Sigmoid colon (tissue), 7 donors: ENCODE measurements at places on chromosomes 7 and 10. TPM values are rescaled to one million over a fixed set of nuclear protein-coding genes. Genes with fewer than 3 reads are reported as not detected.

DNA sequence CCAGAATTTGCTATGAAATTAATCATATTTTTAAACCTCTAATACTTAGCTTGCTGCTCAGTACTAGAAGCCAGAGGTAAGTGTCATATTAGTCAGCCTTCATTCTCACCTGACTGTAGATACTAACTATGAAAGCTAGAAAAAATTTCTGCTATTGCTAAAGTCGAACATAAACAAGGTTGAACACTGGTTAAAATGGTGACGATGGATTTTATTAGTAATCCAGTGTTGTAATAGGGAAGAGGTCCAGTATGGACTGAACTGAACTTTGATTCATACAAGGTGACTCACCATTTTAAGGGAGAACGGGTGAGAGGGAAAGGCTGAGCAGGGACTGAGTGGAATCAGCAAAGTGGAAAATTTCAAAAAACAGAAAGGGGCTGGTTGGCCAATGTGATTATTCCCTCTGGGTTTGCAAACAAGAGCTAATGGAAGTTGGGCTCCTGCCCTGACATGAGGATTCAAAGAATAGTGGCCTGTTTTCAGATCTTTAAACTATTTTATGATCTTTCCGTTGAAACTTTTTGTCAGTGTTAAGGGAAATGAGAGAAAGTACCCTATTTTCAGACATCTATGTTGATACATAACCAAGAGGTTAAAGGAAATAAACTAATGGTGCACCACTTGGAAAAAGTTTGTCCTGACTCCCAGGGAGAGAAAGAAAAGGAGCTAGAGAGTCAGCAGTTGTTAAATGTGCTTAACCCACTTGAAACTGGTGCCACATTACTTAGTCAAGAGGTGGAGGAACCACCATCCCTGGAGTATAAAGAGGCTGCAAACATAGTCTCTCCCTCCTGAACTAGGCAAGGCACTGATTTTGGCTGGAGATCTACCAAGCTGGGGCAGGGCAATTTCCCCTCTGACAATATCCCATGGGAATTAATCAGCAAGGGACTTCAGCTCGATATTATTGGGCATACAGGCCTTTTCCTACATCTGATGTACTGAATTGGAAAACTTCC lies 15.3 kb upstream of the AKR1C1 start:
- peak; percentile 84 for DNase-seq

The PLEKHS1 gene
- not detected for total RNA-seq

- DNase-seq = no peak
Observed at GRCh38 chr10:87598700-87599099, 61.0 kb upstream of the PAPSS2 start.

DNA sequence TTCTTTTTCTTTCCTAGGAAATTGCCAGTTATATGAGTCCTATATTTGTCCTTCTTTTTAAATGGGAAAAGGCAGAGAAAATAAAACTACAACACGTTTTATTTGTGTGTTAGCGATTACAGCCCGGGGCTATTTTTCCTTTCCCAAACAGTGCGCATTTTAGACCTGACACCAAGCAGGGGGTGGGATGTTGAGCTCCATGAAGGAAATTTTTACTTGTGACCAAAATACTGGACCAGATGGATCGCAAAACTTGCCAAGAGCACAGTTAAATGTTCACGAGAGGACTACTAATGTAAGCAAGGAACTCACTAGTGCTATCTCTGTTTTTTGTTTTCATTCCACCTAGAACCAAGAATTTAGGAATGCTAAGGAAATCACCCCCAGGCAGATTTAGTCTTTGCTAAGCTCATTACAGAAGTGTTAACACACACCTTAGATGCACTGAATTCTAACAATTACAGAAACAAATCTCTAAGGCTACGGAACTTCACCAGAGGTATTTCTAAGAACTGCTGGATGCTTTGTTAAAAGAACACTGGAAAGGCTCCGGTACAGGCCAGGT lies 114.8 kb downstream of the JAZF1 start:
- no peak for DNase-seq

GRCh38 chr10:119006451-119007210 lies 22.9 kb upstream of the NANOS1 start:
- DNase-seq = peak; percentile 94

DNA sequence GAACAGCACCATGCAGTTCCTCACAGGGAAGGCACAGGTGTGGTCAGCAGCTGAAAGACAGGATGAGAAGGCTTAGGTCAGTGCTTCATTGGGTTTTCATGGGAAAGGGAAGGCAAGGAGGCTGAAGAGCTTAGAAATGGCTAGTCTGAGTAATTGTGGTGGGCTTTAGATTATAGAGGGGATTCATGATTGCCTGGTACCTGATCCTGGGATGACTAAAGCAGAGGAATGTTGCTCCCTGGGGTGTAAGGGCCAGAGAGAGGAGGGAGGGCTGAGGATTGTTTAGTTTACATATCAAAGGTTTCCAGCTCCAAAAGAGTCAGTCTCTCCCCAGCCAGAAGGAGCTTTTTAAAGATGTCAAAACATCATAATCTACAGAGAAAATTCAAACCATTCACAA lies 396.3 kb upstream of the POM121L12 start:
- DNase-seq = no peak

DNA sequence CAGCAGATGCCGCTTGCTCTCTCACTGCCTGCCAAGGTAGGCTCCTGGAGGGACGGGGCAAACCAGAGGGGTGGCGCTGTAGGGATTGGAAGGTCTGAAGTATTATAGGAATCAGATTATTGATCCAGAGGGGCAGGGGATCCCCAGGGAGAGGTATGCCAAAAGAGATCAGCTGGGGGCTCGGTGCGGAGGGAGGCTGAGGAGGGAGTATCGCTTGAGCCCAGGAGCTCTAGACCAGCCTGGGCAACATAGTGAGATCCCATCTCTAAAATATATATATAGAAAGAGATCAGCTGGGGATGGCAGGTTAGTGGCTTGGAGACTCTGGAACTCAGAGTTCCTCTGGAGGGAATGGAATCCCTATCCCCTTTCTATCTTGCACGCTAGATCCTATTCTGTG lies 7.0 kb upstream of the PCOLCE start:
- no peak for DNase-seq

The DPYSL4 gene
- total RNA-seq = 0.82 TPM

- no peak for DNase-seq
Observed at GRCh38 chr7:47937711-47938573, 10.3 kb downstream of the PKD1L1 start.

GRCh38 chr10:113498997-113499396 lies 53.9 kb upstream of the HABP2 start:
- no peak for DNase-seq

DNA sequence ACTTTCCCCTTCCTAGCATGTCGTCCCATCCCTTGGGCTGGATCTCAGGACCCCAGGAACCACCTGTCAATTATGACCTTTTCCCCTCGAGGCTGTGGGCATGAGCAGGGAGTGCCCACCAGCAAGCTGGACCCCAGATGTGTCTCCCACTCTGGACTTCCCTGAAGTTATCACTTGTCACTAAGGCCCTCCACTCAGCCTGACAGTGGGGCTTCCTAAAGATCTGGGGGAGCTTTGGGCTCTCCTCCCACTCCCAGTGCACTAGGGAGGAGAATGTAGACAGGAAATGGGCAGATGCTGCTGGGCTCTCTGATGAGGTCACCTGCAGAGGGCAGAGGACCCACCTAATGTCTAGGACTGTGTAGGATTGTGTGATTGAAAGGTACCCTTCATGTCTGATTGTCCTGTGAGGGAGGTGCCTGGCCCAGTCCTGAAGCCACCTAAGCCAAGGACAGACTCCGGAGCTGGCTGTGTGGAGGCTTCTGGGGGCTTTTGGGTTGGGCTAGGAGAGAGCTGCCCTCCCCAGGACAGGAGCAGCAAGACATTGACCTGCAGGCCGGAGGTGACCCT lies 18.7 kb downstream of the MYO1G start:
- no peak for DNase-seq

DNA sequence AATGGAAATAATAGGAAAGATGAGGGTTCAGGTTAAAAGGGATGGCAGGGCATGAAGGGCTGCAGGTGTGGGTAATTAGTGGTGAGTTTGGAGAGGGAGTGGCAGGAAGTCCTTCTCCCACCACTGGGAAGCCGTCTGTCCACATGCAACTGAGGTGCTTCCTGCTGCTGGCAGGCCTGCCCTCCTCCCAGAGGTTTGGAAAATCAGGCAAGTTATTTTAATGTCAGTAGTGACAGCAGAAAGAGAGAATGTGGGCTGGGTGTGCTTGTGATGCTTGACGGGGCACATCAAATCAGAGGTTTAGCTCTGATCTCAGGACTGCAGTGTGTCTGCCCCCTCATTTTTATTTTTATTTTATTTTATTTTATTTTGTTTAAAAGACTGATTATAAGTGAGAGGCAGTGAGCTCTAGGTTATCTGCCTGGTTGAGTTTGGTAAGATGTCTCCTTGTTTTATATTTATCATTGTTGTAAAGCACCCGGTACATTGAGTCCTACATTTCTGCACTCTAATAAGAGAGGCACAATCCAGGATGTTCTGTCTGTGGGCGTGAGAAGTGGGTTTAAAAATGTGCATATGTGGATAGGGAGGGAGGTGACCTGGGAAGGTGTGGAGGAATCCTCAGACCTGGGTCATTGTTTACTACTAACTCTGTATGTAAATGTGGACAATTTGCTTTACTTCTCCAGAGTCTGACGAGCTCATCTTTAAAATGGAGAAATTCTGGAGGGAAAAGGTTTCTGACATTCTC lies 504.4 kb downstream of the LRMDA start:
- DNase-seq = no peak

DNA sequence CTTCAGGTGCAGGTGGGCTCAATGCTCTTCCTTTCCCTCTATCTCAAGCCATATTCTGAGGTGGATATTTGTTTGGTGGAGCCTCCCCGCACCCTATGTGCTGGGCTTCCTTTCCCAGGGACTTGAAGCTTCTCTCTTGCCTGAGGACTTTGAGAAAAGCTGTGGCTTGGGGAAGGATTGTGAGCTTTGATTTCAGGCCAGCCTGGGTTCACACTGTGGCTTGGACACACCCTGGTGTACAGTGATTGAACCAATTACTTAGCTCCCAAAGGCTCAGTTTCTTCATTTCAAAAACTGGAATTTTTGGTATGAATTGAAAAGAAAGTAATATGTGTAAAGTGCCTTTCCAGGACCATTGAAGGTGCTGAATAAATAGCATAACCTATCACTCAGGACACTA lies 224.5 kb upstream of the GLI3 start:
- no peak for DNase-seq

The CALHM3 gene
- not detected for total RNA-seq

DNA sequence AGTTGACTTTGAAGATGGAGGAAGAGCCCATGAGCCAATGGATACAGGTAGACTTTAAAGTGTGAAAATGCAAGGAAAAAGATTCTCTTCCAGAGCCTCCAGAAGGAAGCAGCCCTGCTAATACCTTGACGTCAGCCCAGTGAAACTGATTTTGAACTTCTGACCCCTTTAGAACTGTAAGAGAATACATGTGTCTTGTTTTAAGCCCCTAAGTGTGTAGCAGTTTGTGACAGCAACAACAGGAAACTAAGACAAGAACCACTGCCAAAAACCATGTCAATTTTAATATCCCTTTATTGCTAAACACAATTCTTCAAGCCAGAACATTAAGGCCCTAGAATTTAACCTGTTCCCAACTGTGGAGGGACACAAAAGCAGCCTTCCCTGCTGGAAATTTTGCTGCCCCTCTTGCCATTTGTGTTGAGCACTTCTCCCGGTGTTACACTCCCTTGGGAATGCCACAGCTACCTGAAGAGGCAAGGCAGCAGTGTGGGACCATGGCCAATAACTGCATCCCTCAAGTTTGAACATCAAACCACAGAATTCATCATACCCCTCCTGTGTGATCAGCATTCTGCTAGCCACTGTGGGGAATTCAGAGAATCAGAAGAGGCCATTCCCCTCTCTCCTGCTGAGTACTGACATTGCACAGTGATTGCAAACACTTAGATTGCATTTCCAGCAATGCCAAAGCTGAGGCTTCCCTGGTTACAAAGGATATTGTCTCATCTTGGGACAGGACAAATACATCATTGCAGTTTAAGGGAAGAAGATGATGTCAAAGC lies 12.3 kb upstream of the CCDC172 start:
- DNase-seq = no peak

The DMBT1 gene
- total RNA-seq = not detected

DNA sequence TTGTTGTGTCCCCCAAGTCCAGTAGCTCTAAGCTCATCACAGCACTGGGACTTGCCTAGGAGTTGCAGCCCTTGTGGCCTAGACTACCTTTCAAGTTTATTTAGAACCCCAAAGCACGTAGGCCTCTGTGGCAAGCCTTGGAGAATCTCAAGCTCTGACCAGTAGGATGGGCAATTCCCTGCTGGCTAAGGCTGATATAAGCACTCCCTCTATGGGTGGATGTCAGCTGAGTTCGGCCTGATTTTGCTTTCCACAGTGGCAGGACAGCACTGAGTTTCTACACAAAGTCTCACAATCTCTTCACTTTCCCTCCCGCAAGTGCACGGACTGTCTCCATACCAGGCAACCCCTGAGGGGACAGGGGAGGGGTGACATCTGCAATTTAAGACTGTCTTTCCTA lies 886.4 kb upstream of the LRRN3 start:
- DNase-seq = no peak

The SYT15 gene
- 1.4 TPM for total RNA-seq
